ENCODE measurements at places on chromosomes 5 and 9.

DNA sequence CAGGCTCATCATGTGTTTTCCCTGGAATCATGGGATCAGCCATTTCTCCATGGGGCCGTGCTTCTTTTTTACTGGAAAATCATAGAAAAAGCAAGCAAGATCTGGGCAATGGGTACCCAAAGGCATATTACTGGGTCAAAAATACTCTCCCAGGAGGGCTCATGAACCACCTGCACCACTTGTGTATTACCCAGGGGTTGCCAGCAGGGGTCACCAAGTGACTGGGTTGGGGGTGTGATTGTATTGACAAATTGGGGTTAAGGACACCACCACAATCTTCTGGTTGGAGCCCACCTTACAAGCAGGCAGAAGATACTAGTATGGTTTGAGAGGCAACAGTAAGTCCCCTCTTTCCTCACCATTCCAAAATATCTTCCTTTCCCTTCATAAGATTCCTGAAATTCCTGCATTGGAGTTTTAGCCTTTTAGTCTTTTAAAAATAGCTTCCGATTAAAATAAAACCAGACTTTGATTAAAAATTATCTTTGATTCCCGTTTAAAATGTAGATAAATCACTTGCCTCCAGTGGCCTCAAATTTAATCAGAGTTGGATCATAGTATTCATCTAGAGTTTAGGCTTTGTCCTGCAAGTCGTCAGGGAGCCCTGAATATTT, 603.3 kb downstream of the KIF4B start:
- DNase-seq = peak; percentile 8

- no peak for DNase-seq
These were observed 212.1 kb upstream of the FBN2 start for GRCh38 chr5:128750155-128750554.

DNA sequence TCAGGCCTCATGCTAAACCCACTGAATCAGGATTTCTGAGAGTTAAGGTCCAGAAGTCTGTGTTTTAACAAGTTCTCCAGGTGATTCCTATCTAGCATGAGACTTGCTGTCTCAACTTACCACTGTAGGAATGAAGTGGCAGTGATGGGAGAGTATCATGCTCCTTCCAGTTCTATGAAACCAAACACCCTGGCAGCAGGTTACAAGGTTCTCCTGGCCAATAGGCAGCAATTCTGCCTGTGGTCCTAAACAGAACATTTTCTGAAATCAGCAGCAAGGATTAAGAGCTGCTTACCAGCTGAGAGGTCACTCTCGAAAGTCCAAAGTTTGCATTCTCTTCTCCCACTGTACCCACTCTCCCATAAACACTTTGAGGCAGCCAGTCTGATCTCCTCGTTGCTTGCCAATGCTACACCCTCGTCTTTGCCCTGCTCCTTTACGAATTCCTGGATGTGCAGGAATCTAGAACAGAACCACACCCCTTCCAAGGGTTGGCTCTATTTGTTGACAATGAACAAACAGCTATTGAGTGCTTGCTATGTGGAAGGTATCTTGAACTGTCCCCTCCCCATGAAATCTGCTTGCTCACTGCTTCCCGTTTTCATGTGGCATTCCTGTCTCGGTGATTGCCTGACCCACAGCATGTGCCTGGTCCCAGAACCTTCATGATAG, 100.5 kb downstream of the TMEM174 start:
- no peak for DNase-seq

DNA sequence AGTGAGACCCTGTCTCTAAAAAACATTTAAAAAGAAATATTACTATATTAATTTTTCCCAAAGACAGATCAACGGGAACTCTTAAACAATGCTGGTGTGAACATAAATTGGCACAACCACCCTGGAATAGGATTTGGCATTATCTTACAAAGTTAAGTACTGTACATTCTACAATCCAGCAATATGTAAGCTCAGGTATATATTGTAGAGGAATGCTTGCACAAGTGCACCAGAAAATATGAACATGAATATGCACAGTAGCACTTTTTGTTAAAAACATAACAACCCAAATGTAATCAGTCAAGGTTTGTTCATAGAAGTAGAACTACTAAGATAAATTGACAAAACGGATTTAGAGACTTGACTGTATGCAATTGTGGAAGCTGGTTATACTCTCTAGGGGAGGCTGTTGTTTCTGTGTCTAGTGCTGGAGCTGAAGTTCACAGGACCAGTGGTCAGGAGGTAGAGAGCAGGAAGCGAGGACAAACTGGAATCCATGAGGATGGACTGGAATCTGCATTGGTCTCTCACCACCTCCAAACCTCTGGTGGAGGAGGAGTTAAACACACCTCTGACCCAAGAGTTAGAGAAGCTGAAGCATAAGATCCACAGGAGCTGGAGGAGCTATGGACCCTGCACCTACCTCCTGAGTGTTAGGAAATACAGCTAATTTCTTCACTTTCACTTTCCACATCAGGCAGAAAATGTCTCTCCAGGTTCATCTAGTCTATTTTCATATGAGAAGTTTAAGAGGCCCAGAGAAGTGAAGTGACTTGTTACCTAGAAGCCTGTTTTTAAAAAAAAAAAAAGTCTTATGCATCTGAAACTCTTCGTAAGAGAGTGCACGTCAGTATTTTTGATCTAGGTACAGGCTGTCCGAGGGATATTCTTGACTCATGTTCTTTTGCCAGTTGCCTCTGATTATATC, 20.3 kb upstream of the RIC1 start:
- no peak for DNase-seq

DNA sequence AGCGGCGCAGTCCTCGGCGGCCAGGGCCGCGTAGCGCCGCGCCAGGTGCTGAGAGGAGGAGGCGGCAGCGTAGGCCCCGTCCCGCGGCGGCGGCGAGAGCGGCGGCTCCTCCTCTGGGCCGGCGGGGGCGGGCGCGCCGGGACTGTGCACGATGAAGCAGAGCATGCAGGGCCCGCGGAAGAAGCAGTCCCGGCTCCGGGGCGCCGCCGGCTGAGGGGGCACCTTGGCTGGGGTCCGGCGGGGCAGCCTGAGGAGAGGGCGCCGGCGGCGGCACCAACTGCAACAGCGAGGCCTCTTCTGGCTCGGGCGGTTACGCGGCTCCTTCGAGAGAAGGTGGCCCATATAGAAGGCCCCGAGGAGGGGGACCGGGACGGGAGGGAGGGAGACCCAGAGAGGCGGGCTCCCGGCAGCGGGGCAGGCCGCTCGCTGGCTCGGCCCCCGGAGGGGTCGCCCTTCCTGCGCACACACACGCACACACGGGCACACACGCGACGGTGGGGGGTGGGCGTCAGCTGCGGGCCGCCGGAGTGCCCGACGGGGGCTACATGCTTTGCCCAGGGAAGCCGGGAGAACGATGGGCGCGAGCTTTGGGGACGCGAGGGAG, 446 bp downstream of the FBXL17 start:
- DNase-seq = peak; percentile 37

DNA sequence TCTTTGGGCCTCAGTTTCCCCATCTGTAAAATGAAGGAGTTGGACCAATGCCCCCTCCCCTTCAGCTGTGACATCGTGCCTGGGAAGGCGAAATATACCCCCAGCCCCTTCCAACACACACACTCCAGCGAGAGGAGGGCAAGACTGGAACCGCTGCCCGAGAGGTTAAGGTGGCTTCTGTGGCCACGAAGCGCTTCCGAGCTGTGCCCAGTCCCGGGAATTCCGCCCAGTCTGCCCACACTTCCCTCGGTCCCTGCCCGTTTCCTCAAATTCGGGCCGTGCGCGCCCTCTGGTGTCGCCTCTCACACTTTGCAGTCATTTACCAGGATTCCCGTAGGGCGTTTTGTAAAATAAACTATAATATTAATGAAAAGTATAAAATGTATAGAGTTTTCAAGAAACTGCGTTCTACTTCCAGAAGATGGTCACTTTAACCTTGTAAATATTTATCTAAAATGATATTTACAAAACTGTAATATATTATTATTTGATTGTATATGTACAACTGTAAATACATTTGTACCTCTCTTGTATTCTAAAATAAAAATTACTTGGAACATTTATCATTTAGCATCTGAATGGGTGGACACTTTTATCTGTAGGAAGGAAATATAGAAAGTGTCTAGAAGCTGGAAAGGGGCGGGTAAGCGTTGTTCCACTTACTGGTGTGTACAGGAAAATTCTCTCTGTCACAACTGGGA, 11.0 kb upstream of the EXOSC2 start:
- peak; percentile 84 for DNase-seq

GRCh38 chr9:89815903-89816573, 211.2 kb downstream of the GADD45G start:
- no peak for DNase-seq

DNA sequence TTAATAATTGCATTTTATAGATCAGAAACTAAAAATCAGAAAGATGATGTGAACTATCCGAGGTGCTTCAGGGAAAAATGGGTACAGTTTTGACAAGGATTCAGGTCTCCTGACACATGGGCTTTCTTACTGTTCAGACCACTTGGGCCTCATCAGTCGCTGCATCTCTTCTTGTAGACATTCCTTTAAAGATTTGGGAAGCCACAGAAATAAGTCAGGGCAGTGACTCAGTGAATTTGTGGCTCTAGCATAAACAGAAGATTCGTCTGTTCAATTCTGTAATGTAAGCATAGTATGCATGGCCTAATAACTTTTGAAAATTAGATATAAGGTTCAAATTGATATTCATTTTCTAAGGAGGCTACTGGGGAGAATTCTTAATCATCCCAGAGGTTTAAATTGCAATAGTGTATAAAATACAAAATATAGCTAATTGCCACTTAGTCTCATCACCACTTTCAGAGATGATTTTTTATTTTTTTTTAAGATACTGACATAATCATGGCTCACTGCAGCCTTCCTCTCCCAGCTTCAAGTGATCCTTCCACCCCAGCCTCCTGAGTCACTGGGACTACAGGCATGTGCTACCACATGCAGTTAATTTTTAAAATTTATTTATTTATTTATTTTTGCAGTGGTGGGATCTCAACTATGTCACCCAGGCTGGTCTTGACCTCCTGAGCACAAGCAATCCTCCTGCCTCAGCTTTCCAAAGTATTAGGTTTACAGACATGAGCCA, 48.9 kb downstream of the RASEF start:
- DNase-seq = no peak

- no peak for DNase-seq
These were observed 226.9 kb downstream of the CACNA1B start for GRCh38 chr9:138104251-138105122.

DNA sequence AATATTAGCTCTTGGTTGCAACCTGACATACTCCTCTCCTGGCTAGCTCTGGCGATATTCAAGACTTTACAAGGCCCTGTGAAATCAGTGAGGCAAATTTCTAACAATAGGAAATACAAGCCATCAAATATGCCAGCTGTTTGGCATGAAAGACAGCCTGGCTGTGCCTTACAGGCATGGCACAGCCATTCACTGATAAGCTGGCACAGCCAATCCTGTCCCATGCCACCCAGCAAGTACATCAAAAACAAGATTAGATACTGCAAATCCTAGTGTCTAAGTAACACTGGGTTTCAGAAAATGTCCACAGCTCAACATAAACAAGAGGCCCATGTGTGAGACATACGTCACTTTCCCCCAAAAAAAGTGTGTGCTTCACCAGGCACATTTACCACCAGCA, 1045.8 kb upstream of the DMAC1 start:
- DNase-seq = peak; percentile 79

DNA sequence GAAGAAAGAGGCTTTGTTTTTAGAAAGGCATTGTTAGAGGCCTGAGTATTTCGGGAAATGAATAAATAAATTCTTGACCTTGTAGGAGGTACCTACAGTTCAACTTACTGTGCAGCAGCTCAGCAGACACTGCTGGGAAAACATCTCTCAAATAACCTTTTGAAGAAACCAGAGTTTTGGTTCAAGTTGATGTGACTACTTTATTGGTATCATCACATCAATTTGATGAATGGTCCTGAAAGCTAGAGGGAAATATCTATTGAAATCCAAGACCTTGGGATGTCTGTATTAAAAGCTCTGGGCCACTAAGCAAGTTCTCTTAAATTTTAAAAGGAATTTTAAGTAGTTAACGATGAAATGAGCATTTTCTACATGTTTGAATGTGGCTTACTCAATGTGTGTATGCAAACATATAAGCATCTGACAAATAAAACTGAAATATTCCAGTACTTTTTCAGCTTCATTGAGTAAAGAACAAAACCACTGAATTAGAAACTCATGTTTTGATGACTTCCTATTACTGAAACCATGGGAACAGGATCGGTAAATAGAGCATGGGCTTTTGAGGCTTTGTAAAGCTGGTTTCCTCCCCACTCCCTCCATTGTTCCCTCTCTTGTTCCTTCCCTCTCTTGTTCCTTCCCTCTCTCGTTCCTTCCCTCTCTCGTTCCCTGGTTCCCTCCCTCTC, 36.7 kb downstream of the SLC27A6 start:
- DNase-seq = no peak

DNA sequence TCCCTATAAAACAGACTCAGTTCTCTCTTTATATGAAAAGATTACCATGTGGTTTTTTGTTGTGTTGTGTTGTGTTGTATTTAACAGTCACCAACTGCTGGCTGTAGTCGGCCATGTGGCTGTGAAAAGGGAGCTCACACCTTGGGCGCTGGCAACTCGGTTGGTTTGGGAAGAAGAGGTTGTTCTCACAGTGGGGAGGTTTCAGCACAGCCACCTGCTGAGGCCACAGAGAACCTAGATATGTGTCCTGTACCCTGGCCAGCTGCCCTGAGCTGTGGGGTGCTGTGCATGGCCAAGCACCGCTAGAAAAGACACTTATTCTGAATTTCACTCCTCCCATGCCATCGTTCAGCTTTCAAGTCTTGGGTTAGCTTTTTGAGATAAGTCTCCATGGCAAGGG, 58.8 kb downstream of the SYK start:
- no peak for DNase-seq

- no peak for DNase-seq
These were observed 1.3 kb downstream of the PPP1R26 start for GRCh38 chr9:135480940-135481310.

DNA sequence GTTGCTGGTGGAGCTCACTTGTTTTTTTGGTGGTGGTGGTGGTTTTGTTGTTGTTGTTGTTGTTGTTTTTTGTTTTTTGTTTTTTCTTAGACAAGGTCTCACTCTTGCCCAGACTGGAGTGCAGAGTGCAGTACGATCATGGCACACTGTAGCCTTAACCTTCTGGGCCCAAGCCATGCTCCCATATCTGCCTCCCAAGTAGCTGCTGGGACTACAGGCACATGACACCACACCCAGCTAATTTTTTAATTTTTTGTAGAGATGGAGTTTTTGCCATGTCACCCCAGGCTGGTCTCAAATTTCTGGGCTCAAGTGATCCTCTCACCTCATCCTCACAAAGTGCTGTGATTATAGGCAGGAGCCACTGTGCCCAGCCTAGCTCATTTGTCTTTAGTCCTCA, 53.5 kb downstream of the NUP214 start:
- DNase-seq = no peak

DNA sequence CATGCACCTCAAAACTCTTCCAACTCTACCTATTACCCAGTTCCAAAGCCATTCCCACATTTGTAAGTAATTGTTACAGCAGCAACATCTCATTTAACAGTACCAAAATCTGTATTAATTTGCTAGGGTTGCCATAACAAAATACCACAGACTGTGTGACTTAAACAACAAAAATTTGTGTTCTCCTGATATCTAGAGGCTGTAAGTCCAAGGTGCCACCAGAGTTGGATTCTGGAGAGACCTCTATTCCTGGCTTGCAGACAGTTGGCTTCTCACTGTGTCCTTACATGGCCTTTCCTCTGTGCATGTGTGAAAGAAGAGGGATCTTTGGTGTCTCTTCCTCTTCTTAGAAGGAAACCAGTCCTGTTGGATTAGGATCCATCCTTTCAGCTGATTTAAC, 203.8 kb upstream of the PIK3R1 start:
- DNase-seq = no peak

GRCh38 chr5:76642390-76643040, 19.3 kb upstream of the F2RL2 start:
- DNase-seq = no peak

All from NCI-H1092 treated with DMSO at 0.1 percent for 48 hours (cell line).